ENCODE measurements at places on chromosomes 2 and 18.

GRCh38 chr2:38601463-38602135 is 1.1 kb downstream of the HNRNPLL start:
- DNase-seq = peak; percentile 38

DNA sequence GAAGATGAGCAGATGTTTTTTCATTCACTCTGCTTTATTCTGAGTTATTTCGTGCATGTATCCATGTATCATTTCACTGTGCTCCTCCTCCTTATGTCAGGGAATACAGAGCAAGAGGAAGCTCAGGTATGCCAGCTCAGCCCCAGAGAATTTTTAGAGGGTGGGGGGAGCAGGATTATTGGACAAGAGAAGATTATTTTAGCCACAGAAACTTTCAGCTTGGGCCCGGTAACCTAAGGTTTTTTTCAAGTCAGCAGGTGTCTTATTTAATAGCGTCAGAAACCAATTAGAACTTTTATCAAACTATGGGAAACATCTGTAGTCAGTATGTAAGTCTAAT is 232.9 kb upstream of the SIX3 start:
- DNase-seq = no peak

- no peak for DNase-seq
Observed at GRCh38 chr2:18437909-18438308, 122.5 kb downstream of the RDH14 start.

DNA sequence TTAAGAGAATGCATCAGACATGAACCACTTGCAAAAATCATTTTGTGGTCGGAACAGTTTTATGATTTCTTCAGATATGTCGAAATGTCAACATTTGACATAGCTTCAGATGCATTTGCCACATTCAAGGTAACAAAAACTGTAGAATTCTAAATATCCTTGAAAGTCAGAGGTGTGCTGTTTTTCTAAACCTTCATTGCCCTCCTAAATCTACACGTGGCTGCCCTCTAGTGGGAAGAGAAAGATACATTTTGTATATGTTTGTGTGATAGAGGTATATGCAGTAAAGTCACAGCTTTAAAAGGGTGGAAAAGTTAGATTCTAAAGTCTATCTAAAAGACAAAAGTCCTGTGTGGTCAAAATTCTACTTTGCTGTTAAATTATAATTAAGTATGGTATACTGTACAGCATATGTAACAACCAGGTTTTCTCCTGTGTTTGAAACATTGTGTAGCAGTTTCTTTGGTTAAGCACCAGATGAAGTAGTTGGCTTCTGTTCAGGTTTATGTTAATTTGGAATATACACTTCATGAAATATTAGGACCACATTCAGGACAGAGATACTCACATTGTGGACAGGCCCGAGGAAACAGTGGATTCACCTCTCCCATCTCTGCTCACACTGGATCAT is 65.9 kb upstream of the ITM2C start:
- peak; percentile 38 for DNase-seq

DNA sequence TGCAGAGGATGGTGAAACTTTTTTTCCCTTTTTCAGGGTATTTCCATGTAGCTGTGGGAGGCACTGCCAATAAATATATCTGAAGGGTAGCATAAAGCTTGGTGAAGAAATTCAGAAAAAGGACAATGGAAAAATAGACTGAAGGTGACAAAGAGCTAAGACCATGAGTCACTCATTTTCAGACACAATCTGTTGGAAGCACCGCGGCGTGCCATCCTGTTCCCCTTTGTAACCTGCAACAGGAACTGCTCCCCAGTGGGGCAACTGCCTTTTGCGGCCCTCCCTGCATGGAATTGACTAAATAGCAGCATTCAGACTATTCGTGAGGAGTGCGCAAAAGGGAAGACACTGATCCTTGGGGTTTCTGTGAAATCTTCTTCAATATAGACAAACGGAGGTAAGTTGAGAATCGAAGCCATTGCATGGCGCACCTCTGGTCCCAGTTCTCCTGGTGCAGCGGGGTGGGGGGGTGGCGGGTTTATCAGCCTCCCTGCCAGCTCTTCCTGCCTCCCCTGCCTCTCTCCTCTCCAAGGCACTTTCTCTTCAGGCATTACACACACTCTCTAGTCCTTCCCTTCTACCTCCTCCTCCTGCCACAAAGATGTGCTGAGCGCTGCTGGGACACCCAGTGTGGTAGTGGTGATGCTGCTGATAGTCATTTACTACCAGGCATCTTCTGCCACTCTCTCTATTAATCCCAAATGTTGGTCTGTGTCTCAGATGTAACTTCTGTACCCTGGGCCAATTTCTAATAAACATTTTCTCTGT is 126.2 kb upstream of the TMEM200C start:
- no peak for DNase-seq

DNA sequence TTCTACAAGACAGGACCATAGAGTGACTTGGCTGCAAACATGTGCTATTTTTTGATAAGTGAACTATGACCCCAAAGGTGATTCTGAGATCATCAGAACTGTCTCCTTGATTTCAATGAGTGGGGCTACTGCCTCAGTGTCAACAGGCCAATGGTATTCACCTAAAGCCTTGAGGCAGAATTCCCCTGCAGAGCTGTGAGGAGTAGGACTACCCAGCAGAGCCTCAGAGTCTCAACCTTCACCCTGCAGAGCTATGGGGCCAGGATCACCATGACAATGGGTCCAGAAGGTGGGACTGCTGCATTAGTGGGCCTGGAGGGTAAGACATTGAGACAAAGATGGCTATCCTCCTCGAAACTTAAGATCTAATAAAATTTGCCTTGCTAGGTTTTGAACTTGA is 1668.2 kb upstream of the SLC39A10 start:
- no peak for DNase-seq

Measured in activated naive CD8-positive, alpha-beta T cell treated with anti-CD3 and anti-CD28 coated beads, Interleukin-2, amount 50 U/mL, for 24 hours (primary cell).